ENCODE measurements at places on chromosomes 6 and 20.
A peak's percentile ranks its signal among the peaks of the same experiment; 100 is the strongest.

- no peak for DNase-seq
Measured at GRCh38 chr20:32366380-32366779, 8.2 kb downstream of the ASXL1 start.

DNA sequence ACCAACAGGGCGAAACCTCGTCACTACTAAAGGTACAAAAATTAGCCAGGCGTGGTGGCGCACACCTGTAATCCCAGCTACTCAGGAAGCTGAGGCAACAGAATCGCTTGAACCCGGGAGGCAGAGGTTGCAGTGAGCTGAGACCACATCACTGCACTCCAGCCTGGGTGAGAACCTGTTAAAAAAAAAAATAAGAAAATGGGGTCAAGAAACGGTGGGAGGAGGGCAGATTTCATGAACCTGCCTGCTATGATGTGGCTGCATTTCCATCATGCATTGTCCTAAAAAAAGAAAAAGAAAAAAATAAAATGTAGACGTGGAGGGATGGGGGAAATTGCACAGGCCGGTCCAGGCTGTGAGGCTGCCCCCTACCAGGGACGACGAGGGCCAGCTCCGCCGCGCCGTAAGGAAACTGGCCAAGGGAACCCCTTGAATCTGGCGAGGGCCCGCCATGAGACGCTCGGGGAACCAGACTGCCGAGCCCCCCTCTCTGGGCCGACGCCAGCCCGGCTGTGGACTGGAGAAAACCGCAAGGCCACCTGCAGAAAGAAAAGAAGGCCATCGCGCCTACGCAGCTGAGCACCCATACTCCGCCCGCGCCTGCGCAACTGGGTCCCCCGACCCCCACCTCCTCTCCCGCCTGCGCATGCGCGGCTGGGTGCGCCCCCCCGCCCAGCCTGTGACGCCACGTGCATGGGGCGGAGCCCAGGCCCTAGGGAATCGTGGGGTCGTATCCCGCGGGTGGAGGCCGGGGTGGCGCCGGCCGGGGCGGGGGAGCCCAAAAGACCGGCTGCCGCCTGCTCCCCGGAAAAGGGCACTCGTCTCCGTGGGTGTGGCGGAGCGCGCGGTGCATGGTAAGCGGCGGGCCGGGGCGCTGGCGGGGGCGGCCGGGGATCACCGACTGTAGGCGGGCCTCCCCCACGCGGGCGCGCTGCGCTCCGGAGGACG lies at the start of gene ENTPD6:
ENTPD6 (plus strand) TSS at position 699 of the 948 bp plus-strand sequence. CDS start 10,825 bp downstream, outside the sequence.
- peak; percentile 86 for DNase-seq

DNA sequence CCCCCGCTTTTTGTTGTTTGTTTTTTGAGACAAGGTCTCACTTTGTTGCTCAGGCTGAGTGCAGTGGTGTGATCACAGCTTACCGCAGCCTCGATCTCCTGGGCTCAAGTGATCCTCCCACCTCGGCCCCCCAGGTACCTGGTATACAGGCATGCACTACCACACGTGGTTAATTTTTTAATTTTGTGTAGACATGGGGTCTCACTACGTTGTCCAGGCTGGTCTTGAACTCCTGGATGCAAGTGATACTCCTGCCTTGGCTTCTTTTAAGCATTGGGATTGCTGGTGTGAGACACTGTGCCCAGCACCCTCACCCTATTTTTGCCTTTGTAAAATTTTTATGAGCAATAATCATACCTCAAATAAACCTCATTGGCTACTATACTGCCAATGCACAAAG lies 5.5 kb downstream of the ENPP3 start:
- DNase-seq = no peak

GRCh38 chr6:140062043-140063020 lies 687.9 kb upstream of the CITED2 start:
- peak; percentile 74 for DNase-seq

DNA sequence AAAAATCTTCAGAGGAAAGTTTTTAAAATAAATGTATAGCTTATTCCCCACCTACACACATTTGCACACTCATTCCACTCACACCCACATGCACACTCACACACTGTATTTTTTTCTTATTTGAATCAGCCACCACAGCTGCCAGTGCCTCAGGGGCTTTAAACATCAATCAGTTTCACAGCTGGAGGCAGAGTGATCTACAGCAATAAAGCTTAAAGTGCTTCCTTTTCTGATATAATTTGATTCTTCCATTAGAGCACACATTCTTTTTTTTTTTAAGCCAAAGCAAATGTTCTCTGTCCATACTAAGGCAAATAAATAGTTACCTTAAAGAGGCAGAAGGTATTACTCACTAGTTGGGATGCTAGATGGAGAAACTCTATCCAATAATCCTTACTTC lies 498.8 kb upstream of the POU3F2 start:
- no peak for DNase-seq

DNA sequence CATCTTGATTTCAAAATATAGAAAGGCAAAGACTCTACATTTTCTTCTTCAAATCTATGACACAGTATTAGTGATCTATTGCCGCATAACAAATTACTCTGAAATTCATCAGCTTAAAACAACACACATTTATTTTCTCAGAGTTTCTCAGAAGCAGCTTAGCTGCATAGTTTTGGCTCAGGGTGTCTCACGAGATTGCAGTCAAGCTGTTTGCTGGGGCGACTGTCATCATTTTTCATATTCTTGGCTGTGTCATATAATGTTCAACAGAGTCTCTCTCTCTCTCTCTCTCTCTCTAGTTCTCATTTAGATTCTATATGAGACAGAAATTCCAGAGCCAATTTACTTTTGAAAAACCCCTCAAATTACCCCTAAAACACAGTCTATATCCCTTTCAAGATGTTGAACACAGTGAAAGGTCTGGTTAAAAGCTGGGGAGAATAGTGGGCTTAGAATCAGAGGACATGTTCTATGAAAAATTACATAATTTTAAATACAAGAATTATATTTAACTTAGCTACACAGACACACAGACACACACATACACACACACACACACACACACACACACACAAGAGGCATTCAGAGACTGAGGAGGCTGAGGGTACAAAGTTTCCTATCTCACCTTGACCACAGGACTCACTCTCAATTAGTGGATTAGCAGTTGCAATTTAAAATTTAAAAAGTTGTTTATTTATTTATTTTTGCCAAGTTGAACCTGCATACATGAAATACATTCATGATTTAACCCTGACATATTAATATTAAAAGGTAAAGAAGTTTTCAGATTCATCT lies 86.7 kb downstream of the MKKS start:
- DNase-seq = no peak

DNA sequence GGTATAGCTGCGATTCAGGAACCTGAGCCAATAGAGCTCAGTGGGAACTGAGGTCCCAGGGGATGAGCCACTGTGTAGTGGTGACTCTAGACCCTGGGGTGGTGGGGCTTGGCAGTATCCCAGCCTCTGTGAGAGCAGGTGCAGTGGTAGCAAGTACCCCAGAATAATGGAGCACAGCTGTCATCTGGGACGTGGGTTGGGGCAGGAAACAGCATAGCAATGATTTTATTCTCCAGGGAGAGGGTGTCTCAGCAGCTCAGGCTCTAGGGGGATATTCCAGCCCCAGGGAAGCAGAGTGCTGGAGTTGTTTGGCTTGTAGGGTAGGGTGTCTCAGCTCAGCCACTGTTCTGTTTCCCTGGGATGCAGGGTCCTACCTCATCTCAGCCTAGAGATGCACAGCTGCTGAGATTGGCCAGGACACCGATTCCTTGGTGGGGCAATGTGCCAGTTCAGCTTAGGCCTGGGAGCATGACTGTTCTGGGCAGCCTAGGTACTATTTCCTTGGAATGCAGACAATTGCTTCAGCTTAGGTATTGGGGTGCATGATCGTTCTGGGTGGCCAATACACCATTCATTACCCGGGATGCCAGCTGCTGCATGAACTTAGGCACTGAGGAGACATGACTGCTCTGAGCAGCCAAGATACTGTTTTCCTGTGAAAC lies 34.0 kb upstream of the NUP153 start:
- no peak for DNase-seq
